ENCODE measurements at places on chromosomes 3 and 15.

- DNase-seq = no peak
Observed at GRCh38 chr3:42151596-42152168, 60.5 kb downstream of the TRAK1 start.

DNA sequence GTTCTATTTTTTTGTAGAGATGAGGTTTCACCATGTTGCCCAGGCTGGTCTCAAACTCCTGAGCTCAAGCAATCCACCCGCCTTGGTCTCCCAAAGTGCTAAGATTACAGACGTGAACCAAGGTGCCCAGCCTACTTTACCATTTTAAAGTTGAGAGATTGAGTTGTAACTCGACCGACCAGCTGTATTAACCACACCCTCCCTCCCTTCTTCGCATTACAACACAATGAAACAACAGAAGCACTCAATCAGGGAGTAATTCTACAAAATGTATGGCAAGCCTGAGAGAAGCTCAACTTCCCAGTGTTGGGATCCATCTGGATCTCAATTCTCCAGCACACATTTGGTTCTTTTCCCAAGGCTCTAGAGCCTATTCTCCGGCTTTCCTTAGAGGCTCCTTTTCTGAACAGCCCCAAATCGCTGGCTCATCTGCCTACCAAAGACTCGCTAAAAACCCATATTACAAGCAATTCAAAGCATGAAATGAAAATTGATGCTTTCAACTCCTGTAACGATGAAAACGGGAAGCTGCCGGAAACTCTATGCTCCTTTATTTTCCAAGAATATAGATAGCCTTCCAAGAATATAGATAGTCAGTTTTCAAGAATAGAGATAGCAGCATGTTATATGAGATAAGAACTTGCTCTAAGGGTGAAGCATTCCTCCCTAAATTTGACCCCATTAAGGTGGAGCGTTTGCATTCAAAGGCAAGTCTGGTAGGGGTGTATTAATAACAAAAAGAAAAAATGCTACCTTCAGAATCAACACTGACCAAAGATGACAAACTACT, 450.9 kb downstream of the MAGI1 start:
- DNase-seq = no peak

DNA sequence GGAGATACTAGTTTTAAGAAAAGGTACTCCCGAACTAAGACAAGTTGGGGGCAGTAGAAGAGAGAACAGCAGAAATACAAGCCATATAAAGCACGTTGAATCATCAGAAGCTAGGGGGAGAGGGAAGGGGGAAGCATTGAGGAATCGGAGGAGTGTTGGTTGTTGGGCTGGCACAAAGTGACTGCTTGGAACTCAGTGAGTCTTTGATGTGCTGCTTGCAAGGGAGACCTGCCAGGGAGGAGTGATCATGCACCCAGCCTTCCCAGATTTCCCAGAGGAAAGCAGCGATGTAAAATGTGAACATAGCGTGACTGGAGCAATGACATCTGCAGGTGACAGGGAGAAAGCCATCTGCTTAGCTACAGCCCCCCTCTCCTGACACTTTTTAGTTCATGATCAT, 192.4 kb upstream of the IL12A start:
- no peak for DNase-seq

GRCh38 chr3:74501007-74501406, 113.5 kb downstream of the CNTN3 start:
- DNase-seq = no peak

GRCh38 chr15:64895285-64896065, 16.2 kb upstream of the ANKDD1A start:
- peak; percentile 48 for DNase-seq

DNA sequence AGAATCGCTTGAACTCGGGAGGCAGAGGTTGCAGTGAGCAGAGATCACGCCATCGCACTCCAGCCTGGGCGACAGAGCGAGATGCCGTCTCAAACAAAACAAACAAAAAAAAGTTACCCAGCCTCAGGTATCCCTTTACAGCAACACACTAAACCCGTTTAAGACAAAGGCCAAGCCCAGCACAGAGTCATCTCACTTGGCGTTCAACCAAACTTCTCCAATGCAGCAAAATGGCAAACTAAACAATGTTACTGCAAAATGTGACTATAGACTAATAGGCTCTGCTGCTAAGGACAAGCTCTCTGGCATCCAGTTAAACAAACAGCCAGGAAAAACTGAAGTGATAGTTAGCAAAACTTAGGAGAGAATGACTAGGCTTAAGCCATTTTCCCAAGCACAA, 6.4 kb upstream of the FAM219B start:
- no peak for DNase-seq

DNA sequence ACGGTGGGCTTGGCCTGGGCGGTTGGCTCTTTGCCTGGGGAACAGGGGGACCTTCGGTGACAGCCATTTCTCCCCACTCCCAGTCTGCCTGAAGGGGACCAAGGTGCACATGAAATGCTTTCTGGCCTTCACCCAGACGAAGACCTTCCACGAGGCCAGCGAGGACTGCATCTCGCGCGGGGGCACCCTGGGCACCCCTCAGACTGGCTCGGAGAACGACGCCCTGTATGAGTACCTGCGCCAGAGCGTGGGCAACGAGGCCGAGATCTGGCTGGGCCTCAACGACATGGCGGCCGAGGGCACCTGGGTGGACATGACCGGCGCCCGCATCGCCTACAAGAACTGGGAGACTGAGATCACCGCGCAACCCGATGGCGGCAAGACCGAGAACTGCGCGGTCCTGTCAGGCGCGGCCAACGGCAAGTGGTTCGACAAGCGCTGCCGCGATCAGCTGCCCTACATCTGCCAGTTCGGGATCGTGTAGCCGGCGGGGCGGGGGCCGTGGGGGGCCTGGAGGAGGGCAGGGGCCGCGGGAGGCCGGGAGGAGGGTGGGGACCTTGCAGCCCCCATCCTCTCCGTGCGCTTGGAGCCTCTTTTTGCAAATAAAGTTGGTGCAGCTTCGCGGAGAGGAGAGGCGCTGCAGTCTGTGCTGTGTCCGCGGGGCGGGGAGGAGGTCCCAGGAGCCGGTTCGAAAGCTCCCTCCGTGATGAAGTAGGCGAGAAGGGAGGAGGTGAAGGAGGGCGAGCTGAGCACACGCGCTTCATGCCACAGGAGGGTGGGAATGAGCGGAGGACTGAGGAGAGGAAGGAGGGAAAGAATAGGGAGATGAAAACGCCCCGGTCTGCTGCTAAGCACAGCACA, 9.6 kb downstream of the CLEC3B start:
- DNase-seq = no peak

DNA sequence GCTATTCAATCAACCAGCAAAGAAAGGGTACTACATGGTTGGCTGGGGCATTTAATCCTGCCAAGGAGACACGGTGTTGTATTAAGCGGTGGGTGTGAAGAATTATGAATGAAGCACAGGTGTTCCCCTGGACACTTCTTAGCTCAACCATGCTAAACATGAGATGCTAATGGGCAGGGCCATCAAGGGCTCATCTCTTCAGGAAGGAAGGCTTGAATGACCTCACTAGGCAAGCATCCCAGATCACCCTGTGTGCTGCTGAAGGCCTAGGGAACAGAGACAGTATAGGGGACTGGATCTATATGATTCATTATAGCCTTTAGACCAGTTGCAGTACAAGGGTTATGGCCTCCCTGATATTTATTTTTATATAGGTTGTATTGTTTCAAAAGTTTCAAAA, 221.3 kb upstream of the SLCO3A1 start:
- DNase-seq = no peak

DNA sequence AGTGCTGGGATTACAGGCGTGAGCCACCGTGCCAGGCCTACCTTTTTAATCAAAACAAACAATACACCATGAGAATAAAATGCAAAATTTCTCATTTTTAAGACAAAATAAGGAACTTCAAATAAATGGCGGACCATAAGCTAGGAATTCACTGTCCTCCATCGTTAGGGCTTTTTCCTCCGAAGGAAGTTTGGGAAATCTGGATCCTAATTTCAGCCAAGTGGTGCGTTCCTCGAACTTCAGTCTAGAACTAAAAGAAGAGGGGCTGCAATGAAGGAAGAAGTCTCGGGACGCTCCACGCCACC, 260 bp downstream of the EXD1 start:
- no peak for DNase-seq

GRCh38 chr15:29086001-29086400, 183.6 kb downstream of the NSMCE3 start:
- DNase-seq = no peak
